ENCODE measurements at places on chromosomes 11 and 22. TPM values are rescaled to one million over a fixed set of nuclear protein-coding genes. Genes with fewer than 3 reads are reported as not detected.

HSCB gene
- 19.7 TPM for total RNA-seq

MYH9 gene
- total RNA-seq = 797 TPM

PTGDR2 gene
- 0.29 TPM for total RNA-seq

PGA5 gene
- not detected for total RNA-seq

GRCh38 chr11:103651341-103651998 lies 385.0 kb upstream of the DDI1 start:
- no peak for DNase-seq

- DNase-seq = no peak
These were observed 3.7 kb upstream of the FLRT1 start for GRCh38 chr11:64032050-64032449.

OR52A1 gene
- total RNA-seq = not detected

DNA sequence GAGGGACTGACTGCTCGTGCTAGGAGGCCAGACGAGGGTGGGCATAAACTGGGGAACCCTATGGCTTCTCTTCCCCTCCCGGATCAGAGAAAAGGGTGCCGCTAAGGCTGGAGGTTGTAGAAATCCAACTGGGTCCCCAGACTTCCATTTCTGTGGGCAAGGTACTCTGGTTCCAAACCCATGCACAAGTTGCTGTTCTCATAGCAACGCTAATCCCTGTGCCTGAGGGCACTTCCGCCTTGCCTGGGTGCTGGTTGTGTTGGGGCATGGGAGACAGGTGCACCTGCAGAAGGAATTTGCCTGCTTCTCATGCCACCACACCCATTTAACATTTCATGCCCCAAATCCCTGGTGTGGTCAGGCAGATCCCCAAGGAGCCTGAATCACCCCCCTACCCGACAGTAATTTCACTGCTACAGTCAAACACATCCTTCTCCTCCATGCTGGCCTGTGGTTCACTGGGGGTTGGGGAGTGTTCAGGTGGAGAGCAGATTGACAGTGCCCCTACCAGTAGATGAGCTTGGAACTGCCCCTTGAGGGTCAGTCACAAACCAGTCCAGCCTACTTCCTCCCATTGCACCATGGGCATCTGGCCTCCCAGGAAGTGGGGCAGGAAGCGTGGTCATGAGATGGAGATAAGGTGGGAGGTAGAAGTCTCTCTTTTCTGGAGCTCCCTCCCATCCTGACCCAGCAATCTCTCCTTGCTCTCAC lies 1.2 kb downstream of the C2CD2L start:
- no peak for DNase-seq
